ENCODE measurements at places on chromosomes 13 and 19.

DNA sequence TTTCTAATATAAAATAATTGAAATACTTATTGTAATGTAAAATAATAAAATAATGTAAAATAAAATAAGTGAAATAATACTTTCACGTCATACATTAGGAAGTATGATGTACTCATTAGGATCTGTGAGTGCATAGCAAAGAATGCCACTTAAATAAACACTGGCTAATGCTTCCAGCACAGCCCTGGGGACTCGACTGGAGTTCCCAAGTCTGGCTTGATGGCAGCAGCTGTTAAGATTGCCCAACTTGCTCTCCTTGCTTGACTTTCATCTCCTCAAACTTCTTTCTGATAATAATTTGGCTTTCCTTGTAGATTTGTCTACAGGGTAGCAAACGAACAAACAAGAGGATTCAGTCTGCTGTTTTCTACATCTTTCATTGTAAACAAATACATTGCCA lies 191.9 kb downstream of the COG6 start:
- ATAC-seq, result no peak

DNA sequence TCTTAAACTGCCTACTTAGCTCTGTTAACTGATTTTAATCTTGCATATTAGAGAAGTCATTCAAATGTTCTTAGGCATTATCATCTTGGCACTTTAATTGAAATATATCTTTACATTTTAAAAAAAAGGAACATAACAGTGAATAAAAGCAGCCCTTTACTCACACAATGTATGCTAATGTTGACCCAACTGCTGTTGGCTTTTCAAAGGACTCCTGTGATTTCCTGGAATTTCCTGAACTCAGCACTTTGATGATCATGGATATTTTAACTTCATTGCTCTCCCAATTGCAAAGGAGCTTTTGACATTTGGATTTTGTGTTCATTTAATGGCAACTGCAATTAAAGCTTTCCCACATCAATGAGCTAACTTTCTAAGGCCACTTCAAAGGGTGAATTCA lies 1230.3 kb downstream of the DIAPH3 start:
- ATAC-seq, result no peak

GRCh38 chr13:83883061-83883523 lies 818 bp upstream of the SLITRK1 start:
- no peak for ATAC-seq

GRCh38 chr13:22082437-22083100 lies 411.7 kb downstream of the FGF9 start:
- no peak for ATAC-seq

- ATAC-seq, result no peak
These were observed 68.0 kb upstream of the GPR183 start for GRCh38 chr13:99374994-99375737.

- ATAC-seq, result peak; percentile 35
These were observed 136.4 kb upstream of the PCDH9 start for GRCh38 chr13:67366533-67366932.
